ENCODE measurements at places on chromosomes 3 and 15.

DNA sequence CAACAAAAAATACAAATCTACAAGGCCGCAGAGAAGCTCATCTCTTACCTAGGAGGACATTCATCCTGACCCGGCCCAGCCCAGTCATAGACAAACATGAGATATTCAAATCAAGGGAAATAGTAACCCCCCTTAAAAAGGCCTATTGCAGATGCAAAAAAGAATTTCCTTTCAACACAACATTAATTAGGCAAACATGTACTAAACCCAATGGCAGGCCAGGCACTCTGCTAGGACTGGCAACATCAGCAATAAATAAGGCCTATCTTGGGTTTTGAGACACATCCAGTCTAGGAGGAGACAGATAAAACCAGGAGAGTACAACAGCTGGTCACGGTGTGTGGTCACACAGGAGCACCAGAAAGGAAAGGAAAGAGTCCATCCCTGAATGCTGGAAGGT is 61.4 kb downstream of the ADCY5 start:
- no peak for DNase-seq

- DNase-seq: no peak
Measured at GRCh38 chr3:175737646-175738572, 878.8 kb downstream of the NAALADL2 start.

DNA sequence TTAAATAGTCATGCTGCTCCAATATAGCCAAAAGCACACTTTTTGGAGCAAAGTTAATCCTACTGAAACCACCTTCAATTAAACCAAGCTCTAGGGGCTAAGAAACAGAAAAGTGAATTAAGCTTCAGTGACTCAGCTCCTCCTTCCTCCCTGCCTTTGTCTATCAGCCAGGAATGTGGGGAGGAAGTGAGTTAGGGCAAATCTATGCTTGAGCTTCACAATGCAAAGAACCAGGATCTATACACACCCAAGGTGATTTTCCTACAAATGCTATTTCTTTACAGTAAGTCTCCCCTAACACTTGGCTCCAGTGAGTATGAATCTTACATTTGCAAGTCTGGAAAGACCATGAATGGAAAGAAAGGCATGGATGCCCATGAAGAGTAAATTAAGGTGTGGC is 212.1 kb downstream of the P3H2 start:
- DNase-seq: no peak

- DNase-seq: no peak
Measured at GRCh38 chr3:16441371-16441875, 72.1 kb downstream of the RFTN1 start.

DNA sequence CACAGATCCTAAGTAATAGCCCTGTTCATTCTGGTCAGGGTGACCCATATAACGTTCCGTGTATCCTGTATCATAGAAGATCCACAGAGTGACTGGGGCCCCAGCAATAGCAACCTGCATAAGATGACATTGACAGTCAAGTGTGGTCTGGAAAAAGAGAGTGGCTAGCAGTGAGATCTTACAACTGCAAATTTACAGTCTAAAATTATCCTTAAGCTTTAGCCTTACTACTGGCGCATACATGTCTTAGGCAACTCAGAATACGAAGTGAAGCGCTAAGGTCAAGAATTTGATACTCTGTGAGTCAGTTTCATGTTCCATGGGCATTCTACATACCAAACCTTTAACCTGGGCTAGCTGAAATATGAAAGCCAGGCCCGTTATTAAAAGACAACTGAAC is 29.2 kb upstream of the IGDCC4 start:
- DNase-seq: no peak

DNA sequence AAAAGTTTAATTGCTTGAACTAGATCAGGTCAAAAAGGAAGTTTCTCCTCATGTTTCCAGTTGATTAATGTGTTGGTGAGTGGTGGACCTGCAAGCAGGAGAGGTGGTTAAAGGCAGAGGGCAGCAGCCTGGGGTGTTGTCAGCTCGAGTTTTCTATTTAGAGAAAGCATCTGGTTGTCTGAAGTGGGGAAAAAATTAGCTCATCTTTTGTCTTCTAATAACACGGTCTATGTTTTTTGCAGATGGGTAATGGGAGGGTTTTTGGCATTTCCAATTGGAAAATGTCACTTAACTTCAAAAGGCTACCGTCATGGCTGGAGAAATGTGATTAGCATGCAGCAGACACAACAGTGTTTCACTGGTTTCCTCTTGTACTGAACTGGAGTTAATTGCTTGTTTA is 122.6 kb downstream of the ITPR1 start:
- no peak for DNase-seq

DNA sequence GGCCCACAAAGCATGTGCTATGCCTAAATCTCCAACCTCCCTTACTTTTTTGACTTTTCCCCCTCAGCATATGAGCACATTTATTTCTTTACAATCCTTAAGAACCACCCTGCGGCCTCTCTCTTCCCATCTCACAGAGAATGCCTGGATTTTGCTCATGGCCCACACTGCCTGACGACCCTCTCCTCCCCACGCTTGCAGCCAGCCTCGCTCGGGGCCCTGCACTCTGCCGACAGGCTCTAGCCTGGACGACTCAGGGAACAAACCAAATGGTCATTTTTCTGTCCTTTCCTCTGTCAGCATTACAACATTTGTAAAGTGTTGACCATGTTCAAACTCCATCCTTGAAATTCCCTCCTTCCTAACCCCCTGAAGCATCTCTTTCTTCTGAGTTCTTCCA is 11.7 kb downstream of the HES1 start:
- DNase-seq: no peak

- no peak for DNase-seq
Measured at GRCh38 chr15:74269362-74270035, 33.4 kb downstream of the CCDC33 start.

DNA sequence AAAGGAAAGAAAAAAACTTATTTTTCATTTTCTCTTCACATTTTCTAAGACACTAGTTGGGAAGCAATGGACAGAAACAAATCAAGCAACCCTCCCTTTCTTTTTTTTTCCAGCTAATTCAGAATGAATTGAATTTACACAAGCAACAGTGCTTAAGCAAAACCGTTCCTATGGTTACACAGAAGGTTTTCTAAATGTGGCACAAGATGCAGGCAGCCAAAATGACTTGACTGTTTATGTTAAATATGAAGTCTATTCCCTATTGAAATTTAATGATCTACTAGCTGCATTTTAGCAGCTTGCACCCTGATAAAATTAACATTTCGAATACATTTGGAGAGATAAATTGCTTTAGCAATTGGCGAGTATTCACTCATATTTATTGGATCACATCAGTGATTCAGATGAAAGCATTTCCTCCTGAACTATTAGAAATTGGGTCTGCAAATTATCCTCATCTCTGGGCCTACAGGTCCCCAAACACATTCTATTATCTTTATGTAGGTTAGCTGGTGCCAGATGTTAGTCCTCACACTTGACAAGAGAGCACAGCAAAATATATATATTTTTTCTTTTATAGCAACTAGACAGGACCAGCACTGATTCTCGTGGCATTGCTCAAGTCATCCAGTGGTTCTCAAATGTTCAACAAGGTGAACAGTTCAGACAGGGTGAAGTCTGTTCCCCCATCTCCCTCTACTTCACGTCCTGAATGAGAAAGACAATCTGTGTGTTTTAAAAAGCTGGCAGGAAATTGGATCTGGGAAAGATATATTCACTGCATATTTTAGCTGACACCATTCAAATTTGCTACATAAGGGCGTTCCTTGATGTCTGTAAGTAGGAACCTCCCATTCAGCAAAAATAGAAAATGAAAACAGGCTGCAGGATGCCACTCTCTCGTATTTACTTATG is 463.6 kb upstream of the KCNMB2 start:
- DNase-seq: no peak

GRCh38 chr3:128260275-128260674 is 107.0 kb downstream of the EEFSEC start:
- DNase-seq: no peak

DNA sequence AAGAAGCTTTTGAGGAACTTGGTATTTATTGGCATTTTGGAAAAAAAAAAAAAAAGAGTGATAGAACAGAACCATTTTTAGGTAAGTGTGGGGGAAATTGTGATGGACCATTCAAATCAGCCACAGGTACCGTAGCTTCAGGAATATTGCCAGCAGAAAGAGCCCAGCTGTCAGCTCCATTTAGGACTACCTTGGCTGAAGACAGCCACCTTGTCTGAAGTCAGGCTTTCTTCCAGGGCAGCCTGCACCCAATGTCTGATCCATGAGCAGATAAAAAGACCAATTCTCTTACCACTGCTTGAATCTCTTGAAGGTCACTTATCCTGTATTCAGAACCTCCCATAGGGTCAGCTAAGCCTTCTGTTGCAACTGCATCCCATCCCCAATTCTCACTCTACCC is 37.6 kb downstream of the SLCO3A1 start:
- no peak for DNase-seq

- no peak for DNase-seq
Measured at GRCh38 chr3:13647298-13648059, 98.6 kb downstream of the FBLN2 start.

- DNase-seq: no peak
Measured at GRCh38 chr15:76376029-76376428, 39.5 kb downstream of the ISL2 start.

- no peak for DNase-seq
Measured at GRCh38 chr15:97141360-97141759, 810.9 kb downstream of the NR2F2 start.

DNA sequence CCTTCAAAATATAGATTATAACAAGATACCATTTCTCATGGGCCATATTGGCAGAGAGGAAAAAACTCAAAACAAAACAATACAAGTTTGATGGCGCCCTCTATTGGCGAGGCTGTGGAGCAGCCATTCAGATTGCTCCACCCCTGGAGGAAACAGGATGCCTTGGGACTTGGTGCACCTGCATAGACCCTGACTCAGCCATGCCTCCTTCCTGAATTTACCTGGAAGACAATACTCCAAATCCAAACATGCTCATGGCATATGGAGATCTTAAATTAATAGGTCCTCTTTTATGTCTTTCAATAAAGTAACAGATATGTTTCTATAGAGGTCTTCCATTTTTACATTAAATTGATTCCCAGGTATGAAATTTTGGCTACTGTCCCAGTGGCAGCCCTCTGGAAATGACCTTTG is 90.0 kb downstream of the APBA2 start:
- DNase-seq: peak; percentile 35

- DNase-seq: no peak
Measured at GRCh38 chr3:149506540-149506939, 32.0 kb downstream of the TM4SF4 start.

GRCh38 chr3:135226057-135226456 is 431.0 kb downstream of the EPHB1 start:
- DNase-seq: no peak

DNA sequence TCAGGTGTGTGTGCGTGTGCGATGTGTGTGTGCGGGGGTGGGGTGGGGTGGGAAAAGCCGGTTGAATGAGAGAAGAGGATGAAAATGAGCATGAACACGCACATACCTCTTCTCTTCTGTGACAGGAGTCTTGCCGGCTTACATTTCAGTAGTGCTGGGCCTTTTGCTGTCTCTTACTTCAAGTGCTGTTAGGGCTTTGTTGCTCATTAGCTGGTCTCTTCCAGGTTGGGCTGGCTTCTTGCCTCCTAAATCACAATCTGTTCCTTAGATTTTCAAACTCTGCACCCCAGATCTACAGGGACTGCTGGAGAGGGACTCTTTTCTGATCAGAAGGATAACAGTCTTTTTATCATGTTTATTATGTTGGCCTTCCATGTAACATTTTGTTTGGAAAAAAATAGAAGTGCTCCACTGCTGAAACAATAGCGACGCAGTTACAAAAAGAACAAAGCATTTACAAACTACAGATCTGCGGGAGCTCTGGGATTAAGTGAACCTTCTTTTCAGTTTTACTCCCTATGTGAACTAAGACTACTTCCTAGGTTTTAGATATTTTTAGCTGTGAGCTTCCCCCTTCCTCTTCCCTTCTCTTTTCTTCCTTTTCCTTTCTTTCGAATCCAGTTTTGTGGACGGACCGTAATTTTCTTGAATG is 48.5 kb downstream of the USP13 start:
- no peak for DNase-seq

DNA sequence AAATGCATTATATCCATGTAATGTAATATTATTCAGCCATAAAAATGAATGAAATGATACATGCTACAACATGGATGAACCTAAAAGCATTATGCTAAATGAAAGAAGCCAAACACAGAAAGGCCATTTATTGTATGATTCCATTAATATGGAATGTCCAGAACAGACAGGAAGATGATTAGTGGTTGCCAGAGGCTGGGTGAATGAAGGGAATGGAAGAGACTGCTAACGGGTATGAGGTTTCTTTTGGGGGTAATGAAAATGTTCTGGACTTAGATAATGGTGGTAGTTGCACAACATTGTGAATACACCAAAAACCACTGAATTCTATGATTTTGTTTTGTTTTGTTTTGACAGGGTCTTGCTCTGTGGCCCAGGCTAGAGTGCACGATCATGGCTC is 61.6 kb upstream of the MAP4 start:
- DNase-seq: no peak

DNA sequence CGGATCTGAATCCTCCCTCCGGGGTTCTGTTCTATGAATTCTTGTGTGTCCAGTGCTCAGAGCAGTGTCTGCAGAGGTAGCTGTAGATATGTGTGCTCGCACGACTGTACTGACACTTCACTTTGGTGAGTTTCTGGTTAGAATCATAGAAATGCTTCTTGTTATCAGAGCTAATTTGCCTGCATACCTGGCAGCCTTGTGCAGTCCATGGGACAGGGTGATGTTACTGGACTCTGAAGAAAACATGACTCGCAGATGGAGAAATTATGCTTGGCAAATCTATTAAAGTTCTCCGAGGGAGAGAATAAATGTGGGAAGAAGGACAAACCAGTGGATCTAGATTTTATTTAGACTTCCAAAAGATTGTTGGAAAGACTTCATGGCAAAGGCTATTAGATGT is 12.2 kb downstream of the CGNL1 start:
- DNase-seq: no peak

- DNase-seq: no peak
Measured at GRCh38 chr15:26892182-26892518, 25.3 kb downstream of the GABRA5 start.

GRCh38 chr15:88912500-88912921 is 668 bp downstream of the MFGE8 start:
- no peak for DNase-seq

- peak; percentile 9 for DNase-seq
Measured at GRCh38 chr3:72997421-72997961, 880 bp downstream of the PPP4R2 start.

DNA sequence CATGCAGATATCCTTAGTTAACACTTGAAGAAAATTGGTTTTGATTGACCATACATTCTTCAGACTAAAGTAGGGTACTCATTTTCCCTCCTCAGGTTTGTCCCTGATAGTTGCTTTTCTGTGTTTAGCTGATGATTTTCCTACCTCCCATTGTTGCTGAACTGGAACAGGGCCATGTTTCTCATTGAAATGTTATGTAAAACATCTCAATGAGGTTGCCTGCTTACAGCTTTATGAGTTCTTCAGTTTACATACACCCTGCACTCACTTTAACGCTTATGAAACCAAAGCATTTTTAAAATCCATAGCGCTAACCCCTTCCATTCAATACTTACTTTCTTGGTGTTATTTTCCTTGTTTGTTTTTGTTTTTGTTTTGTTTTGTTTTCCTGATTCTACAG is 61.9 kb downstream of the HMG20A start:
- DNase-seq: no peak
